BJ (cell line): ENCODE measurements at places on chromosomes 1 and 21. TPM values are rescaled to one million over a fixed set of nuclear protein-coding genes. Genes with fewer than 3 reads are reported as not detected.

DNA sequence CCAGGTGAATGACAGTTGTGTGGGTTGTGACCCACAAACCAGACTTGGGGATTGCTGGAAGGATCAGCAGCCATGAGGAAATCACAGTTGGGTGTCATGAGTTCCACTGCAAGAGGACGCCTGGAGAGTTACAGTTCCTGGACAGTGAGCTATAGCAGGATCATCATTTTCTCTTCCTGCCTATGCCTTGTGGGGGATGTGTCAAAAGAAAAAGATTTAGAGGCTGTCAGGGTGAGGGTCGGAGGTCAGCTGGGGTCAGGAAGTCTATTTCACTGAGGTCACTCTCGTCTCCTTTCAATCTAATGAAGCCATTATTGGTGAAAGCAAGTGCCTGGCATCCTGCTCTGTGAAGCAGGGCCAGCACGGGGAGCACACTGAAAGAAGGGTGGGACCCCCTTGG is 7.0 kb upstream of the LIN28A start:
- no peak for DNase-seq

DNA sequence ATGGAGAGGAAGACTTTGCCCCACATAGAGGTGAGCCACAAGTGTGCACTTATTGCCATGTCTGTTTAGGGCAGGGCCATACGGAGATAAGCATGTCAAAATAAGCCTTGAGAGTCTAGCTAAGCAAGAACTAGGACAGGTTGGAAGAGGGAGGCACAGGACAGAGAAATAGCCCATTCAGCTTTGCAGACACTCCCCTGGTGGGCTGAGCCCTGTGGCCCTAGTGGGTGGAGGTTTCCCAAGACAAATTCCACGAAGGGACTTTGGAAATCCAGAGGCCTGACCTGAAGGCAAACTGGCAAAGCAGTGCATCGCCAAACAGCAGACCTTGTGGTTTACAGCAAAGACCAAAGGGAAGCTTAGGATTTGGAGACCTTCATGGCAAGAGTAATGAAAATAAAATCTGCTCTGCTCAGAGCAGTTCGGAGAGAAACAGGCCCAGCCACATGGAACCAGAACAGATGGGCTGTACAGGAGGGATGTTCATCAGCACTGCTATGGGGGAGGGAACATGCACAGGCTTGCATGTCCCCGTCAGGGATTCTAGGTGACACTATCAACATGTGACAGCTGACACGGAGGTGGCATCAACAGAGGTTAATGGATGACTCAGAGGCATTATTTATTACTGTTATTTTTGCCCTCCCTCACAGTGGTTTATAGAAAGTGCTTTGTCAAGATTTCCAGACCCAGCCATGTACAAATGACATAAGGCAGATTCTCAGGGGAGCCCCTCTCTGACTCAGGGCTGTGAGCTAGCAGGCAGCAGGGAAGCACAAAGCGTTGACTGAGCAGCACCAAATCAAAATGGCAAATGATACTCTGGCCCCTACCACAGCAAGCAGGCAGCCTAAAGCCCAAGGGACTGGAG is 90.1 kb upstream of the IRF2BP2 start:
- DNase-seq, result peak; percentile 23

The TNFRSF14 gene
- 11.8 and 19.3 TPM in 2 replicates for polyA plus RNA-seq

The SPRR4 gene
- polyA plus RNA-seq, result not detected in 2 replicates

The DNAJC28 gene
- polyA plus RNA-seq, result 0.38 and 0.91 TPM in 2 replicates
